ENCODE measurements at places on chromosomes 5 and 9. TPM values are rescaled to one million over a fixed set of nuclear protein-coding genes. Genes with fewer than 3 reads are reported as not detected.

The LURAP1L gene
- 25.2 TPM for total RNA-seq

The NUDCD2 gene
- total RNA-seq: 34.5 TPM

The KIAA0825 gene
- total RNA-seq: 3.3 TPM

The CATSPER3 gene
- total RNA-seq: 1.0 TPM

DNA sequence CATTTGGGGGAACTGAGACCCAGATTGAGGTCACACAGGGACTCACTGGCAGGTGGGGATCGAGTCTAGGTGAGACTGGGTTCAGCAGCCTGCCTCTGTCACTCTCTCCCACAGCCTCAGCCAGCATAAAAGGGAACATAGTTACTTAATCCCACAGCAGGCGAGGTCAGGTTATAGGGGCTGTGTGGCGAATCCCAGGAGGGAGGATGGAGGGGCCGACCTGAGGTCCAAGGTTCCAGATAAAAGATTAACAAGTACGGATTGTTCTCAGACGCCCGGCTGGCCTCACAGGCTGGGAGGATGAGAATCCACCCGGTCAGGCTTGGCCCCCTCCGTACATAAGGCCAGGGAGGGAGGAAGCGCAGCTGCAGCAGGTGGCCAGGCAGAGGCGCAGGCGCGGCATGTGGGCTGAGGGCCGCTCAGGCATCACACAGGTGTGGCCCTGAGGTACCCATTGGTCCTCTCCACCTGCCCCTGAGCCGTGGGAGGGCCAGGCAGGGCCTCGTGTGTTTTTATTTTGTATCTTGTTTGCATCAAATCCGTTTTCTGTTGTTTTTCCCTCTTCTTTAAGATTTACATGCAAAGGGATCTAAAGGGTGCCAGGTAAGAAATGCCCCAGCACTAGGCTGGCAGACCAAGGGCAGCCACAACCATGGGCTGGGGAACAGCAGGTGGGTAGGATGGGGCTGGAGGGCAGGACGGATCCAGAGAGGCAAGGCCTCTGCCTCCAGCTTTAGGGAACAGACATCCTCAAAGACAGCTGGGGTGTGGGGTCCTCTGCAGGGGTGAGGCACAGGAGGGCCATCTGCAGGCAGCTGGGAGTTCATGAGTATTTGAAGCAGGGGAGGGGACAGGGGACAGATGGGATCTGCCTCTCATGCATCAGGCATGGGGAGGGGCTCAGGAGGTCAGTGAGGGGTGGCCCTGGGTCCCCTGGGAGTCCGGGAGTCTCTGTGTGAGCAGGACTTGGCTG lies 3.6 kb downstream of the SUSD3 start:
- DNase-seq: no peak

DNA sequence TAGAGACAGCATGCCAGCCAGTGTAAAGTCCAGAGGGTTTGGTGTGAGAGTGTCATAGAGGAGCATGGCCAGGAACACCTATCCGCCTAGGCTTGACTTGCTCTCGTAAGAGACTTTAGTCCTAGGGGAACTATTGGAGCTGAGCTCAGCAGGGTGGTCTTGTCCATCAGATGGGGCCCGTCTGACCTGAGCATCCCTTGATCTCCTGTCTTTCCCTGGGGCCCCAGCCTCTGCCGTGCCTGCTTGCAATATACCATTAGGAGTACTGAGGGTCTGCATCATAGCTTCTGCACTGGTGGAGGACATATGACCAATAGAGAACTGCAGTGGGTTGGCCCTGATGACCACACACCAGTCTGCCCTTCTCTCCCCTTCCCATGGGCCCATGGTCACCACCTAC lies 251.0 kb downstream of the TUSC1 start:
- no peak for DNase-seq

DNA sequence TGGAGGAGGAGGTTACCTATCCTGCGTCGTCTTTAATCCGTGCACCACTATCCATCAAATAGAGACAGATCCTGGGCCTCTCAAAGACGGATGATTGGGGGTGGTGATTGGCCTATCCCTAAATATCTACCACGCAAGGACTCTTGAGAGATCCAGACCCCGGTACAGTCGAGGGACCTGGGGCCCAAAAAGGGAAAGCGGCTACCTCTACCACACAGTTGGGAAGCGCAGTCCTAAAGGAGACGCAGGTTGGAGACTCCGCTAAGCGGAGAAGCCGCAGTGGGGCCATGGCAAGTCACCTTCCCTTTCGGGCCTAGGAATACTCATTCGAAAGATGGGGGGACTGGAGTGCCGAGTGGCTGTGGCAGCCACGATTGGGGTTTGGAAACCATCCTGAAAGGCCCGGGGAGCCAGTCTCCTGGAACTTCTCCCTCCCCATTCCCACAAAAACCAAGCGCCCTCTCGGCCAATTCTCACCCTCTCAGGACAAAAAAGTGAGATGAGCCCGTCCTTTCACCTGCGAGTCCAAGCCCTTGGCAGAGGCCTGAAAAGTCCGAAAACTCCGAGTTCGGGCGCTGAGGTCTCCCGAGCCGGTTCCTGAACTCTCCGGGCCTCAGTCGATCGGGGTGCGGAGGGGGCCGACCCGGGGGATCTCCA lies 499 bp upstream of the FOXE1 start:
- DNase-seq: no peak

DNA sequence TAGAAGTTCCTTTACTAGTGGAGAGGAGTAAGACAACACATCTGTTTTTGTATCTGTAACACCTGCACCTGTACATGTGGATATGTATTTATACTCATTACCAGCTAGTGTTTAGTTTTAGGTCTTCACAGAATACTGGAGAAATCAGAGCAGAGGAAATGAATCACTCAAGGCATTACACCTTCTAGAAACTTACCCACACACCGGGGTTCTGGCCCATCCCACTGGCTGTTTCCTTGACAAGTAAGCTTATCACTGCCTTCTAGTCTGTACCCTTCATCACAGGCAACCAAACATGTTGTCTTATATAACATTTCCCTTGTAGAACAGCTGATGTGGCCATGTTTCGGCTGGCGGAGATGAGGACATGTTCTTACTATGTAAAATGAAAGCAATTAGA lies 76.7 kb downstream of the SVEP1 start:
- DNase-seq: no peak

DNA sequence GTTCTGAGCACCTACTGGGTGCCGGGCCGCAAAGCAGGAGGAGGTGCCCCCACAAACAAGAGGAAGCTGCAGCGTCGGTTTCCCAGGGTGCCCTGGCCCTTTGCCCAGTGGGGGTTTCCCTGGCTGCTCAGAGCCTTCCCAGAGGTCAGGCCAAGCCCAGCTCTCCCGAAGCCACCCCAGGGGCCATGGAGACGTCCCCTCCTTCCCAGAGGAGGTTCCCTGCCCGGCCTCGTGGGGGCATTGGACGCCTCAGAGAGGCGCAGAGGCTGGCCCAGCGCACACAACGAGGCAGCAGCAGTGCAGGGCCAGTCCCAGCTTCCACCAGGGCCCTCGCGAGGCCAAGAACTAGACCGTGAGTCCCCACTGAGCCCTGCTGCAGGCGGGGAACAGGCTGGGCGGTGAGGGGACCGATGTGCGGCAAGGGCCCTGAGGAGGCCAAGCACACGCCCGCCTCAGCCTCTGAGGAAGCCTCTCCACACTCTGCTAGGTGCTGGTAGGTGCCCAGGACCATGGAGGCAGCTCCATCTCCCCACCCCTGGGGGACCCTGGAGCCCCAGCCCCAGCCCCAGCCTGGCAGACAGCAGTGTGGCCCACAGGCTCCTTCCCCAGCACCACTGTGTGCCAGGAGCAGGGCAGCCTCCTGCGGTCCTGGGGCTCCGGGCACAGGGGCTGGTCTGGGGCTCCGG lies 7.0 kb downstream of the DIPK1B start:
- no peak for DNase-seq

DNA sequence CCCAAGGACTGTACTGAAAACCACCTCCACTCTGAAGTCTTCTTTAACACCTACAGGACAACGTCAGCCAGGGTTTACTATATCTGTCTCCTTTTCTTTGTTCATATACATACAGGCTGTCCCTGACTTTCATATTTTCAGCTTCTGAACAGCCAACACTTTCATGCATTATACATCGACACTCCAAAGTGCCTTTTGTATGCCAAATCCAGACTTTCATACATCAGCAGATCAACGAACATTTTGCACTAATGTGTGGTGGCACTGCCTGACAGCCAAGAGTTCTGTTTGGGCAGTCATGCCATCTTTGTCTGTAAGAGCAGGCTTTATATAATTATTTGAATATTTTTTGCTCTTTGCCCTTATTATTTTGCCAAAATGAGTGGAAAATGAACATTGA lies 487.4 kb downstream of the CETN3 start:
- no peak for DNase-seq

DNA sequence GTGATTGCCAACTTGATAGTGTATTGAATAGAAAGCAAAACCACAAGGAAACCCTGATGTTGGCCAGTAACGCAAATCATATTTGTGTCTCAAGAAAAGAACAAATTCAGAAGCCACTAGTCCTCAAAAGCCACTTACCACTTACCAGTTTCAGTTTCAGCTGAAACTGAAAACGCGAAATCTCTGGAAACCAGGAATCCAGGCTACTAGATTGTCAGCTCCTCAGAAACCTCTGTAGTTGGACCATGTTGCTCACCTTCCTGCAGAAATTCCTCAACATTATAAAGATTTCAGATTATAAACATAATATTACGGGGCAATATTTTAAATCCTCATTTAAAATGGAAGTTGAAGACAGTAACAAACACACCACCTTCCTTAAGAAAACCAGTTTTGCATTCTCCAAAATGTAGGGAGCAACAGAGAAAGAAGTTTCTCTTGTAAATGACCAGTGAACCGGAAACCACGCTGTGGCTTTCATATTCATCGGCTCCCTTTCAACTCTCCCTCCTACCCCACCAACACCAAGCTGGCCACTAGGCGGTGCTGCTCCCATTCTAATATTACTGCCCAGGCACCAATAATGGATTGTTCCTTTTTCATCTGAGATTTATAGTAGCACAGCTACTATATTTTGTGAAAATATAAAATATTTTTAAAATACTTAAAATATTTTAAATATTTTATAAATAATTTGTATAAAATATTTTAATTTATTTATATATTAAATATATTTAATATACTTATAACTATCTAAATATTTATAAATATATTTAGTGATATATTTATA lies 8.7 kb upstream of the TMED7 start:
- peak; percentile 89 for DNase-seq

DNA sequence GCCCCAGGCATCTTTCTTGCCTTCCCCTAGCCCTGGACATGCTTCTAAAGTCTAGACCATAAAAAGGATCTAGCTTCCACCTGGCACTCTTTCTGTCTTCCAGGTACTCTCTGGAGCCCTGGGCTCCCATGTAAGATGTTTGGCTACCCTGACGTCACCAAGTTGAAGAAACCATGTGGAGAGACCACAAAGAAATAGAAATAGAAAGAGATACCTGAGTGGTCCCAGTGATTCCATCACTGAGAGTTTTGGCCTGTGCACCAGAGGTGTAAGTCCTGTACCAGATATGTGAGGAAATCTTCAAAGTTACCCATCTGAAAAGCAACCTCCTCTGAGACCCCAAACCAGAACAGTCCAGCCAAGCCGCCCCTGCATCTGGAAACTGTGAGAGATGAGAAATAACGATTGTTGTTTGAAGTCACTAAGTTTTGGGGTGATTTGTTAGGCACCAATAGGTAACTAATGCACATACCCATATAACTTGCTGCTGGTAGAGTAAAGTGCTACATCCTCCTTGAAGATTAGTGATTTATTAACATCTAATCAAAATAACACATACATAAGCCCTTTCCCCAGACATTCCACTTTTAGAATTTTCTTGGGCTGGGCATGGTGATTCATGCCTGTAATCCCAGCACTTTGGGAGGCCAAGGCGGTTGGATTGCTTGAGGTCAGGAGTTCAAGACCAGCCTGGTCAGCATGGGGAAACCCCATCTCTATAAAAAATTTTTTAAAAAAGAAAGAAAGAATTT lies 85.7 kb upstream of the LHFPL2 start:
- no peak for DNase-seq

DNA sequence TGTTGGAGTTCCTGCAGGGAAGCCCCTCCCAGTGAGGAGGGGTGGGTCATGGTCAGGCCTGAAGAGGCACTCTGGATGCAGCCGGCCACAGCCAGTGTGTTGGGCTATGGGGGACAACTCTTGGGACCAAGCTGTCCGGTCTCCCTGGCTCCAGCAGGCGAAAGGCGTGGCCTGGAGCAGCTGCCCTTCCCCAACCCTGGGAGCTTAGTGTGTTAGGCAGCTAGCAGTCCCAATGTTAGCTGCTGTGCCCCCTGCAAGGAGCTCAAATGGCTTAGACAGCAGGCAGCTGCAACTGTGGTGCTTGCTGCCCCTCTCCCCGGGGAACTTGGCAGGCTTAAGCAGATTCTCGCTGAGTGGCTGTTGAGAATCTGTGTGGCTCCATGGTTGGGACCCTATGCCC lies 67.5 kb upstream of the ACTBL2 start:
- no peak for DNase-seq

DNA sequence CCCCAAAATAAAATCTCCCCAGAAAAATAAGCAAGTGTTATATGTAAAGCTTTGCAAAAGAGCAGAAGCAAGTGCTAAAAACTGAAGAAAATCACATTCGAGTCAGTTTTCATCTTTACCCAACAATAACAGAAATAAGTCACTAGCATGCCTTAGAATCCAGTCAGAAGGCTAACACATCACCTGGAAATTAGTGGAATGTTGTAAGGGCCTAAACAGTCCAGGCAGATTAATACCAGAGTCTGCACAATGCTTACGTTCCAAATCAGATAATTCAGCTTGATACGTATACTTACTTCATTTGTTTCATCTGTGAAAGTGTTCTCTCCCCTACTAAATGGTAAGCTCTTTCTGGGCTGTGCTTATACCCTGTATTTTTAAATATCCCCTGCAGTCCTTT lies 42.7 kb downstream of the SUSD1 start:
- DNase-seq: no peak

DNA sequence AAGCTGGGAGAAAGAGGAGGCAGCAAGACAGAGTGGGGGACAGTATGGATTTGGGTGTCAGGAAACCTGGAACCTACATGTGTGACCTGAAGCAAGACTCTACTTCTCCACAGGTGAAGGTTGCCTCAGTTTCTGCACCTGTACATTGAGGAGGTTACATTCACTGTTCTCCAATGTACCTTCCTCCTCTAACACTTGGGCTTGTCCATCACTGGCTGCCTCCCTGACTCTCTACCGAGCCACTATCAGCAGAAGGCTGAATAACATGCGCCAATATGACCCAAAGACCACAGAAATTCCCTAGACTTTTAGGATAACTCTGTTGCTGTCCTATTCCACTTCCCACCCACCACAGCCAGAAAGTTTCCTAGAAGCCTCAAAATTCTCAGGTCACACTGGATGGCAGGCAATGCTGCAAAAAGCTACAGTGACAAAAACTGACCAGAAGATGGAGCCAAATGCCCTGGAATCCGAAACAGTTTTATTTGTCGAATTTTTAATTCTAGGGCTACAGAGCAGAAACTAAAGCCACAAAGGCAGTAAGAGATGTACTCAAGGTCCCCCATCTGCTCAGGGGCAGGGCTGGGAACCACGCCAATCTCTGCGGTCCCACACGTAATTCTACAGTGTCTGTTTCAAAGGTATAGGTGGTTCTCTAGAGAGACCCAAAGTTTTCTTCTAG lies 64.4 kb downstream of the FAM114A2 start:
- DNase-seq: no peak

- no peak for DNase-seq
These were observed 44.3 kb upstream of the TYRP1 start for GRCh38 chr9:12648925-12649324.
